ENCODE measurements at places on chromosomes 12 and 14. TPM values are rescaled to one million over a fixed set of nuclear protein-coding genes. Genes with fewer than 3 reads are reported as not detected.

DNA sequence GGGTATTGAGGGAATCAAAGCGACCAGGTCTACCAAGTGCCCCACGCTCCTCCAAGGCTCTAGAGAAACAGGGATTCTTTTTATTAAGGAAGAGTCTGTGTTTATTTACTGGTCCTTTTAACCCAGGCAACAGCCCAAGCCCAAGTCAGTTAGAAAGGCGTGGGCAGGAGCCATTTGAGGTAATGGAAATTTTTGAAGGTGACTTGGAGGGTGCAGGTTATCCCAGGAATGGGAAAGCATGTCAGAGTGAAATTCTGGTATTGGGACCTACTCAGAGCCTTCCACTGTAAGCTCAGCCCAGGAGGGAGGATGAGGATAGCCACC lies 2.9 kb downstream of the SLC6A12 start:
- DNase-seq, result no peak

DNA sequence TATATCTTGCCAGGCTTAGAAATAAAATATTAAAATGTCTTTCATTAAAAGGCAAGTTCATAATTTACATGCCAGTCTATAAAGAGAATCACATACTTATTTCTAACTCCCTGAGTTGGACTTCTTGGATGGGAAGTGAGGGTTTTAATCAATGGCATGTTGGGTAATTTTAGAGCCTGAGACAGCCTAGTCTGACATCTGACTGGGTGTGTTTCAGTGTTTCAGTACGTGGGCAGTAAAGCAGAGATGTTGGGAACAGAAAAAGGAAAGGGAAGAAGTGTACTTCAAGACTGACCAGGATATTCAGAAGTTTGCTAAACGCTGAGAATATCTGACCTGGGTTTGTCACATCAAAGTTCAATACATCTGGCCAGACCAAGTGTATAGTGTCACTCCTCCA lies 171.8 kb downstream of the BTG1 start:
- DNase-seq, result no peak

- DNase-seq, result no peak
Measured at GRCh38 chr14:38860530-38860929, 242.5 kb downstream of the SEC23A start.

- no peak for DNase-seq
Measured at GRCh38 chr12:68271346-68271745, 17.9 kb upstream of the IL22 start.

CPNE6 gene
- total RNA-seq, result 0.14 TPM

DNA sequence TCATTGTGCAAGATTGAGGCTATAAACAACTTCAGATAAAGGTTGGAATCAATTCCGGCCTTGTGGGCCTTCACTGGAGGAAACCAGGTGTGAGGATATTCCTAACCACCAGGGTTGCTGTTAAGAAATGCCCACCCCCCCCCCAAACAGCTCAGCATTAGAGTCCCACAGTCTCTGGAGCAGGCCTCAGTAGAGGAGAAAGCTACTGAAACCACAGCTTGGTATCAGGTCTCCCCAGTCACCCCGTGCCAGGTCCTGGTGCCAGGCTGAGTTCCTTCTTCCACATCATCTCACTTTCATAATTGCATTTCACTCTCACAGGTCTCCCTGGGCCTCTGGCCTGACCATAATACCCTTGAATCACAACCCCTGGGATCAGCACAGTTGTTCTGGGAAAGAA lies 12.5 kb downstream of the GALNT6 start:
- no peak for DNase-seq

GRCh38 chr12:72465155-72465554 lies 193.0 kb downstream of the TRHDE start:
- no peak for DNase-seq

Measured in mucosa of descending colon (tissue), 3 donors.